SJCRH30 (cell line): ENCODE measurements at places on chromosomes 6 and 20. TPM values are rescaled to one million over a fixed set of nuclear protein-coding genes. Genes with fewer than 3 reads are reported as not detected.
A peak's percentile ranks its signal among the peaks of the same experiment; 100 is the strongest.

The AFDN gene
- total RNA-seq, result 64.5 and 75.0 TPM in 2 replicates

The MRAP2 gene
- 18.3 and 20.3 TPM in 2 replicates for total RNA-seq

The GPLD1 gene
- total RNA-seq, result 0.23 and 0.59 TPM in 2 replicates

The RAET1E gene
- not detected in 2 replicates for total RNA-seq

The LINC00237 gene
- not detected in 2 replicates for total RNA-seq

The SNX5 gene
- 186 and 235 TPM in 2 replicates for total RNA-seq

DNA sequence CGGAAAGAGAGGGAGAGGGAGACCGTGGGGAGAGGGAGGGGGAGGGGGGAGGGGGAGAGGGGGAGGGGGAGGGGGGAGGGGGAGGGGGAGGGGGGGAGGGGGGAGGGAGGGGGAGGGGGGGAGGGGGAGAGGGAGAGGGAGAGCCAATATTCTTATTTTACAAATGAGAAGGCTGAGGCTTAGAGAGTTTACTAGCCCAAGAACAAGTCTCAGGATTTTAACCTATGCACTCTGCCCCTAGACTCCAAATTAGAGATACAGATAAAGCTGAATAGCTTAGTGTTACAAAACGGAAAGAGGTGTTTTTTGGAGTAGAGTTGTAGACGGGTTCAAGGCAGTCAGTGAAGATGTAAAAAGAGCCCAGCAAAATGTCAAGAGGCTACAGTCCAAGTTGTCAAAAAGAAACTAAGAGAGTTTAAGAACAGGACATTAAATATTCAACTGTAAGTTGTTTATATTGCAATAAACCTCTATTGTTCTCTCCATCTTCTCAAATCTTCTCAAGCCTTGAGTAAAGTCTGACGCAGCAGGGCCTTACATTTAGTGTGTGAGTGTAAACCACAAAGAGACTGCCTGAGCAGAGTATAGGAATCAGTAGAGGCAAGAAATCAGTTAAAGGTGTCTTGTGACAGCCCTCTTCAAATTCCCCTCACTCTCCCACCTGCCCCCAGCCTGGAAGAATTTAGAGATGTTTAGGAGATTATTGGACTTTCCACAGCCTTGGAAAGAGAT, 34.9 kb upstream of the AKIRIN2 start:
- no peak overlapping the region for H3K27ac ChIP-seq
- H3K4me1 ChIP-seq, result peaks cover 5% of the 10 kb centered on the region
- H3K36me3 ChIP-seq, result no peaks in the 10 kb centered on the region
- DNase-seq, result no peak

- DNase-seq, result no peak
- no peaks in the 10 kb centered on the region for H3K4me1 ChIP-seq
- H3K4me3 ChIP-seq, result no peak overlapping the region
Measured at GRCh38 chr6:147538821-147539220, 30.3 kb downstream of the SAMD5 start.

DNA sequence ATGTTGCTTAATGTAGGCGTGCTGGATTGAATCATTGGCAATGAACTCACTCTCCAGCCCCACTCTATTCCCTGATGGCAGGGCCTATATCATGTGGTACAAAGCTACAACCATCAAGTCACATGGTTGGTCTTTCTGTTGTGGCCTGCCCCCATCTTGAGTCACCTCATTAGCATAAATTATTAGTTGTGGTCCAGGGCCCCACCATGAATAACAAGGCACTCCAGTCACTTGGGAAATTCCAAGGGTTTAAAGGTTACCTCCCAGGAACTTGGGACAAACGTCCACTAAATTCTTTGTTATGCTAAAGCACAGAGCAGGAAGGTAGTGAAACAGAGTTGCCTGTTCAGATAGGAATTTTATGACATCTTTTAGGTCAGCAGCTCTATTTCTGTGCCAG, 193.7 kb downstream of the SLC35F1 start:
- no peak for DNase-seq
- no peak overlapping the region for H3K4me3 ChIP-seq
- no peak overlapping the region for H3K27ac ChIP-seq
- H3K27me3 ChIP-seq, result no peaks in the 10 kb centered on the region
- H3K36me3 ChIP-seq, result no peaks in the 10 kb centered on the region

DNA sequence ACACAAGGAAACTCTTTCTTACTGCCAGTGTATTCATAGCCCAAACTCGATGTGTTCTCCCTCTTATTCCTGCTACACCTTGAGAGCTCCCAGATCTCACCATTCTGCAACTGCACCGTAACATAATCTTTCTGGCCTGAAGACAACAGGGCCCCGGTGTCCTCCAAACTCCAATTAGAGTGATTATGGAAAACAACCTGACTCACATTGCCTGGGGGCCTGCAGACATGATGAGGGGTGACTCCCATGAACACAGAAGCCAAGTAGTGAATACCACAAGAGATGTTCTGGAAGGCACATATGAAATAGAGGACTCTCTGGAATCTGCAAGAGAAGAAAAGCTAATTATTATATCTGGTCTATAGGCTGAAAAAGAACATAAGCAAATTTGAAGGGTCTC, 19.7 kb downstream of the SLC22A16 start:
- no peaks in the 10 kb centered on the region for H3K27me3 ChIP-seq
- no peak for DNase-seq
- H3K4me3 ChIP-seq, result no peak overlapping the region
- H3K27ac ChIP-seq, result no peak overlapping the region
- H3K4me1 ChIP-seq, result no peaks in the 10 kb centered on the region
- H3K36me3 ChIP-seq, result no peaks in the 10 kb centered on the region

DNA sequence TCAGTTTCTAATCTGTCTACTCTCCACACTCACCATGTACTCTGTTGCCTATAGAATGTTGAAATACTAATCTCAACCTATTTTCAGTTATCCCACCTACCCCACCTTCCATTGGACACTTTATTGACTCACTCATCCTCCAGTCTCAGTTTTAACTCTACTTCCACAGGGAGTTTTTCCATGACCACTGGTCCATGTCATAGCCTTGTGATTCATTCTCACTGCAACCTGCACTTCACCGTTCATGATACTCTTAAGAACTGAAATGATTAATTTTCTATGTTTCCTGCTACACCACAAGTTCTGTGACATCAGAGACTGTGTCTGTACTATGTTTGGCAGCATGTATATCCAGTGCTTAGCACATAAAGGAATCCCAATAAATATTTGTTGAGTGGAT, 122.8 kb upstream of the HSF2 start:
- no peaks in the 10 kb centered on the region for H3K36me3 ChIP-seq
- H3K27me3 ChIP-seq, result no peaks in the 10 kb centered on the region
- H3K4me1 ChIP-seq, result peaks cover 12% of the 10 kb centered on the region

- peak overlapping the region; percentile 81 for H3K27ac ChIP-seq
- H3K4me3 ChIP-seq, result peak overlapping the region; percentile 14
- no peaks in the 10 kb centered on the region for H3K36me3 ChIP-seq
- H3K27me3 ChIP-seq, result no peaks in the 10 kb centered on the region
- peak; percentile 82 for DNase-seq
- peaks cover 39% of the 10 kb centered on the region for H3K4me1 ChIP-seq
Measured at GRCh38 chr20:22382742-22383141, 201.6 kb downstream of the FOXA2 start.

- H3K27me3 ChIP-seq, result no peaks in the 10 kb centered on the region
- H3K4me1 ChIP-seq, result peaks cover 12% of the 10 kb centered on the region; the same call in 1 of the 2 replicates
- no peaks in the 10 kb centered on the region for H3K36me3 ChIP-seq
- H3K27ac ChIP-seq, result no peak overlapping the region
- DNase-seq, result no peak
Measured at GRCh38 chr6:24933266-24933665, 2.5 kb downstream of the RIPOR2 start.

DNA sequence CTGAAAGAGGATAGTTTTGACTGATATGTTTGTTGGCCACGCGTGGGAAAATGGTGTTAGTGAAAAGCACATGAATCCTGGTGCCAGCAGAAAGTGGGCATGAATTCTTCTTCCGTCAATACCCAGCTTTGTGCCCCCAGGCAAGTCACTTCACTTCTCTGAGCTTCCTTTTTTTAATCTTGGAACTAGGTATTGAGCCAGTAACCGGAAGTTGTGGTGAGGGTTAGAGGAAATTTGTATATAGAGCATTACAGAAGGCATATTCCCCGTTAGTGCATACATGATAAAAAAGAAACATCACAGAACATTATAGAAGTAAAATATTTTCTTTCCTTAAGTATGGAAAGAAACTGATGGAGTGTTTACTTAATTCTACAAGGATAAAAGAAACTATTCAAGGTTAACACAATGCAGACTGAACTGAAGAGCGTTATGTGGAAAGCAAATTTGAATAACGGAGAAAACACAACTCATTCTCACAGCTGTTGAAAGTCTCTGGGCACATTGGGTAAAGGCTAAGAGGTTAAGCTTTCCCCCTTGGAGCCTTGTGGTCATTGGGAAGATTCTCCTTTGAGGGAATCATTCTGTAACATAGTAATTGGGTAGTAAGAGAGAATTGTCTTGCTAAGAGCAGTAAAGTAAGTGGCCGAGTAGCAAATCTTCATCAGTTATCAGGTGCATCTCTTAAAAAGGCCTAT, 223.1 kb downstream of the BCAS1 start:
- H3K36me3 ChIP-seq, result no peaks in the 10 kb centered on the region
- no peak for DNase-seq
- peaks cover 4% of the 10 kb centered on the region; the same call in 1 of the 2 replicates for H3K27me3 ChIP-seq
- no peak overlapping the region for H3K27ac ChIP-seq
- H3K4me3 ChIP-seq, result no peak overlapping the region

- no peaks in the 10 kb centered on the region for H3K36me3 ChIP-seq
- no peak overlapping the region for H3K4me3 ChIP-seq
- DNase-seq, result no peak
- H3K27me3 ChIP-seq, result no peaks in the 10 kb centered on the region
Measured at GRCh38 chr6:3619201-3619600, 132.3 kb downstream of the PXDC1 start.

DNA sequence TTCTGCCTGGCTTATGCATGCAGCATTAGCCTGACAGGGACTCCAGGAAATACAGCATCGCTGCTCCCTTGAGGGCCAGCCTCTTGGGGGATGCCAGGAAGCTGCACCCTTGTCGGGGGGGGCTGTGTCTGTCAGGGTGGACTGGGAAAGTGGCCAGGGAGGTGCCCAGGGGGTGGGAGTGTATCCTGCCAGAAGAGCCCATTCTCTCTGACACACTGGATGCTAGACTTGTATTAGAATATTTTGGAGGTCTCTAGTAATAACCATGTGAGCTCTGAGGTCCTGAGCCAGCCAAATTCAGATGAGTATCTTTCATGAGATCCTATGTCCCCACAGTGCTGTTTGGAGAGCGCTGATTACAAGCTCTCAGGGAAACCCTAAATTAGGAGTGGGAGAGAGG, 89.1 kb downstream of the MYLK4 start:
- no peak for DNase-seq
- no peak overlapping the region for H3K27ac ChIP-seq
- peaks cover 8% of the 10 kb centered on the region; the same call in 1 of the 2 replicates for H3K4me1 ChIP-seq
- H3K4me3 ChIP-seq, result no peak overlapping the region
- H3K27me3 ChIP-seq, result no peaks in the 10 kb centered on the region

DNA sequence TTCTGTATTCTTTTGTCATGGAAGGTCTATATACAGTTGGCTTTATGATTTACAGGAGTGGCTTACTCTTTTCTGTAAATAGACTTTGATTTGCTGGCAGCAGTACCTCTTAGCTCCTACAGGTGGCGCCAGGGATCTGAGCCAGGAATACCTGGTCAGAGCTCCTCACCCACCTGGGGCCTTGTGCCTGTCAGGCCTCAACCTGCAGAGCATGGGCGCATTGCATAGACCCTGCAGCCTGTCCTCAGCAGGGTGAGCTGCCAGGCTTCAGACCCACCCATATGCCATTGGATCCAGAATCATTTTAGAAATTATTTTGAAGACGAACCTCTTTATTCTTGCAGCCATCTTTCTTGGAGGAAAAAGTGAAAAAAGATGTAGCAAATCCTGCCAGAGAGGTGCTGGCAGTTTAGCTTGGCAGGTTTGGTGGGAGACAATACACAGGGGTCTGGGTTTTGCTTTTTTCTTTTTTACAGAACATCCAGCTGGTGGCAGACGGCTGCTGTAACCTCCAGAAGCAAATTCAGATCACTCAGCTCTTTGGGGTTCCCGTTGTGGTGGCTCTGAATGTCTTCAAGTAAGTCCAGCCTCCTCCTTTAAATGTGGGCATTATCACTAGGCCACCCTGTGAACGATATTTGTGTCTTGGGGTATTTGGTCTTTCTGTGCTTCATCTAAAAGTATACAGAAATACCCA, 149.1 kb downstream of the MTHFD1L start:
- peak; percentile 64 for DNase-seq
- H3K36me3 ChIP-seq, result peaks cover 22% of the 10 kb centered on the region
- H3K27me3 ChIP-seq, result no peaks in the 10 kb centered on the region

- no peaks in the 10 kb centered on the region for H3K4me1 ChIP-seq
- H3K36me3 ChIP-seq, result no peaks in the 10 kb centered on the region
- no peak overlapping the region for H3K4me3 ChIP-seq
- H3K27me3 ChIP-seq, result no peaks in the 10 kb centered on the region; the same call in none of the 2 replicates
Measured at GRCh38 chr20:52536841-52537400, 345.3 kb upstream of the ZFP64 start.

GRCh38 chr6:56370561-56371211, 123.3 kb upstream of the COL21A1 start:
- H3K4me1 ChIP-seq, result peaks cover 26% of the 10 kb centered on the region
- no peaks in the 10 kb centered on the region for H3K27me3 ChIP-seq
- H3K4me3 ChIP-seq, result no peak overlapping the region

GRCh38 chr20:62738025-62738881, 29.6 kb downstream of the NTSR1 start:
- peaks cover 14% of the 10 kb centered on the region; the same call in 1 of the 2 replicates for H3K4me1 ChIP-seq
- H3K36me3 ChIP-seq, result no peaks in the 10 kb centered on the region
- no peak overlapping the region for H3K4me3 ChIP-seq
- DNase-seq, result no peak

- H3K27me3 ChIP-seq, result no peaks in the 10 kb centered on the region
- no peak overlapping the region for H3K4me3 ChIP-seq
- H3K27ac ChIP-seq, result no peak overlapping the region
- peak; percentile 9 for DNase-seq
Measured at GRCh38 chr6:101626269-101626668, 232.8 kb downstream of the GRIK2 start.

DNA sequence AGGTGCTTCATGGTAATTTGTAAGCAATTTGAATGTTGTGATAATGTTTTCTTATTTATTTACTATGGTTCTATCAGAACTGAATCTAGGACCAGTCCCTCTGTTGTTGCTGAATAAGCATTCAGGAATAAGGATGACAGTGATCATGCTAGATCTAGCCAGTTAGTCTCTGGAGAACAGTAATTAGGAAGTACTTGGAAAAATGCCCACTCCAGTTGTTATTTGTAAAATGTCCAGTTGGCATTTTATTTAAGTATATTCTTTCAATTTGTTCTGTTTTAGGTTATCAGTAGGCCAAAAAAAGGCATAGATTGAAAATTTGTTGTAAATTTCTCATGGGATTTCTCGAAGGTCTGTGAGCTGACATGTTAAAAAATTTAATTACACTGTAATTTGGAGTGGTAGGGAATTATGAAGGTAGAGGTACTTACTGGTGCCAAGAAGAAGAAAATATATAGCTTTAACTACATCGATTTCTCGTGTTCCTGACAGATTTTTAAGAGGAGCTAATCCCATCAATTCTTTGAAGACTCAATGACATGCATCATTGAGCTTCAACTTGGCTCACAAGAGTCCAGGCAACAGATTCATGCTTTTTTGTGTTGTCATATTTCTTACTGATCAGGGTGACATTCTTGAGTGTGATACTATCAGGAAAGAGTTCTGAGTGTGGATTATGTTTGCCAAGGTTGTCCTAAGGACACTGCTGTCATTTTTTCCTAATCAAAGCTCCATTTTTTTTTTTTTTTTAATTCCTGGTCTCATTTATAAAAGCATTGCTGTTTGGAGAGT, 177.3 kb downstream of the CARMIL1 start:
- H3K4me1 ChIP-seq, result no peaks in the 10 kb centered on the region
- H3K27ac ChIP-seq, result no peak overlapping the region
- DNase-seq, result no peak
- no peaks in the 10 kb centered on the region for H3K36me3 ChIP-seq
- H3K4me3 ChIP-seq, result no peak overlapping the region
- H3K27me3 ChIP-seq, result no peaks in the 10 kb centered on the region

GRCh38 chr6:112207131-112207530, 47.2 kb downstream of the LAMA4 start:
- 0 out of 2 replicates have a peak, but pooled peaks cover 8% of the 10 kb centered on the region for H3K4me1 ChIP-seq
- no peaks in the 10 kb centered on the region for H3K27me3 ChIP-seq
- H3K27ac ChIP-seq, result no peak overlapping the region
- no peaks in the 10 kb centered on the region for H3K36me3 ChIP-seq
